ENCODE measurements at places on chromosomes 11 and 22.

GRCh38 chr22:37011472-37011871, 7.8 kb downstream of the TST start:
- no peak for DNase-seq

- DNase-seq, result no peak
These were observed 19.7 kb upstream of the NUP160 start for GRCh38 chr11:47867823-47868222.

- peak; percentile 88 for DNase-seq
These were observed 21.3 kb upstream of the PIK3IP1 start for GRCh38 chr22:31313366-31314147.

DNA sequence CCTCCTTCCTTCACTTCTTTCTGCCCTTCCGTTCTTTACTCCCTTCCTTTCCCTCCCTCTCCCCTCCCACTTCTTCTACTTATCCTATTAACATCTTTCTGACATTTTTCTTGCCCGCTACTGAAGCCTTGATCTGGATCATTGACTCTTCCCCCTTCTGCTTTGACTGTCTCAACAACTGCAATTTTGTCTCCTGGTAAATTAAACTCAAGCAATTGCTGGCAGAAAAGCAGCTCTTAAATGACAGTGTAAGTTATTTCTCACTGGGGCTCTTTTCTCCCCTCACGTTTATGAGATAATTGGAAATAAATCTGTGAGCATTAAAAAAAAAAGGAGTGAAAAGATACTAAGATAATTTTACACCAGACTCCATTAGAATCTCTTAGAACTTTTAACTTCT, 120.0 kb downstream of the SLC17A6 start:
- no peak for DNase-seq

DNA sequence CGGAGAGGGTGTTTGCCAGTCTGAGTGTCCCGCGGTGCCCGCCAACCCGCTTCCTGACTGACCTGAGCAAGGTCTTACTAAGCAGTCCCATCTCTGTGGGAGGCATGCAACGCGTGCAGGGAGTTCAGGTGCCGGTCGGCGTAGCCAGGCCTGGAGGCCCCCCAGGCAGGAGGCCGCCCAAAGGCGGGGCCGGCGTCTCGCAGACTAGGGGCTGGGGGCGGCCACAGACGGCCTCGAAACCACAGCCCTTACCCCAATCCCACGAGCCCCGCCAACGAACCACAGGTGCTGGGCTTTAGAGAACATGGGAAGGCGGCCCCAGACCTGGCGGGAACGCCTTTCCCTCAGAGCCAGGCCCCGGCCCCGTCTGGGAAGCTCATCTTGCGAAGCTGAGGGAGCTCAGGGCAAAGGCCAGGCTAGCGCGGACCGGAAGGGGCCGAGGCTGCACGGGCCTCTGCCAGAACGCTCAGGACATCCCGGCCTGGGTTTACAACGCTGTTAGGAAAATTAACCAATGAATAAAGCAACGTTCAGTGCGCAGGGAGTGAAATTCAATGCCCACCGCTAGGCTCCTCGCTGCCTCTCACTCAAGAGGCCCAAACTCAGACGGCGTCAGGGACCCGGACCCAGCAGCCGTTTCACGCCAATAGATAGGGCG, 2.1 kb upstream of the MTFP1 start:
- DNase-seq, result no peak

DNA sequence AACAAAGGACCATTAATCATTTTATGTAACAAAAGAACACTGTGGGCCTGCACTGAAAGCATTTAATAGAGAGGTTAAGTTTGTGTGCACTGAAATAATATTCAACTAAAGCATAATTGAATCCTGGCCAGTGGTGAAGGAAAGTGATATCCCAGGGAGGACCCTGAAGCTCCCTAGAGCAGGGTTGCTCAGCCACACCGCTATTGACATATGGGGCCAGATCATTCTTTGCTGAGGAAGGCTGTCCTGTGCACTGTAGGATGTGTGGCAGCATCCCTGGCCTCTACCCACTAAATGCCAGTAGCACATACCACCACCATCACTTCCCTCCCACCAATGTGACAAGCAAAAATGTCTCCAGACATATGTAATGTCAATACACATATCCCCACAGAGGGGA, 166.1 kb upstream of the MTNR1B start:
- DNase-seq, result no peak

DNA sequence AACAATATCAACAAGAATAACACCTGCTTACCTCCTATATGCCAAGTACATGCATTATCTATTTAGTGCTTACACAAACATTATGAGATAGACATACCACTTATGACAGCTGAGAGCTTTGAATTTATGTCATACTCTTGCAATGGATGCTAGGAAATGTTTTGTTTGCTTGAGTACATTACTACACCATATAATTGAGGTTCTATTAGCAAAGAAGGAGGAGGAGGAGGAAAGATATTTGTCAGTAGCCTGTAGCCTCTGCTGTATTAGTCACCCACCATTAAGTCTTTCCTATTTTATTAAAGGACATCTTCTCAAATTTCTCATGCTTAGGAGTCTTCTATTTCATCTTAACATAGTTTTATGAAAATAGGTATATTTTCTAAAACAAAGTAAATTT, 6.4 kb downstream of the ANO5 start:
- peak; percentile 17 for DNase-seq

DNA sequence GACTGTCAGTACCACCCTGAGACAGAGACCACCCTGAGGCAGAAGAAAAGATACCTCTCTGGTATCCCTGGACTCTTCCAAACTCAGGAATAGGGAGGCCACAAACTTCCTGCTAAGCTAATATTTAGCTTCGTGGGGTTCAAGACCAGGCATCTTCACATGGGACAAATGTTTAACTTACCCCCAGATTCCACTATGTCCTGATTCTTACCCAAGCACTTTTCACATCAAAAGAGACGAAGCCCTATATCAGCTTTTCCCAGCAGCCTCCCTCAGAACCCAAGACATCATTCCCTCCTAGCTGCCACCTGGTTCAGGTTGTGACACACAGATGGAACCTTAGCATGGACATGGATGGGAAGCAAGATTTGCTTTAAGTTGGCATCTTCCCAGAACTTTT, 32.1 kb downstream of the SMC1B start:
- DNase-seq, result no peak

GRCh38 chr11:34745195-34745594, 124.3 kb downstream of the EHF start:
- no peak for DNase-seq

- DNase-seq, result no peak
These were observed 345.6 kb downstream of the DLG2 start for GRCh38 chr11:85281550-85281949.

DNA sequence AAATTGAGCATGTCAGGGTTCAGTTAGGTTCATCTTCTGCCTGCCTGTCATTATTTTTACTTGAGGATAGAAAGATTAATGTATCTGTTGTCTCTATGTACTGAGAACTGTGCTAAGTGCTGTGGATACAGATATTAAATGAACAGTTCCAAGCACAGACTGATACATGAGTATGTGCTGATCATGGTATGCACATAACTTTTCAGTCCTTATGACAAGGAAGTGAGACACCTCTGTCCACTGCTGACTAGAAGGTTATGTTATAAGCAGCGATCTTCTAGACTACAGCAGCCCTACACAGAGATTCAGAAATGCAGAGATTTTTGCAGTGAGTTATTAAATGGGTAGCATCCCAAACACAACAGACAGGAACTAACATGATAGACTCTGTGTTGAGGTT, 335.6 kb upstream of the MTNR1B start:
- DNase-seq, result no peak

DNA sequence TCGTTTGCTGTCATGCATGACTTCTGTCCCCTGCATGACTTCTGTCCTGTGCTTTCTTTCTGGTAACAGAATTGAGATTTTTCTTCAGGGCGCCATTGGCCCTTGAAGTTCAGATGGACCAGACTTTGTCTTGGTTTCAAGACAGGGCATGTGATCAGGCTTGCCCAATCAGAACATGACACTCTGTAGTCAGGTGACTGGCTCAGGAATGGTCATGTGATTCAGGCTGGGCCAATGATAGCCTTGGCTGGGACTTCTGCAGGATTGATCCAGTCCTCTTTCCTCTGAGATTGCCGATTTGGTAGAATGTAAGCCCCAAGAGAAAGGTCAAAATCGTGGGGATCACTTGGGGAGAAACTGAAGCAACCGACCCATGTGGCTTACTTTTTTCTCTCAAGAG, 90.5 kb upstream of the ALX4 start:
- no peak for DNase-seq

DNA sequence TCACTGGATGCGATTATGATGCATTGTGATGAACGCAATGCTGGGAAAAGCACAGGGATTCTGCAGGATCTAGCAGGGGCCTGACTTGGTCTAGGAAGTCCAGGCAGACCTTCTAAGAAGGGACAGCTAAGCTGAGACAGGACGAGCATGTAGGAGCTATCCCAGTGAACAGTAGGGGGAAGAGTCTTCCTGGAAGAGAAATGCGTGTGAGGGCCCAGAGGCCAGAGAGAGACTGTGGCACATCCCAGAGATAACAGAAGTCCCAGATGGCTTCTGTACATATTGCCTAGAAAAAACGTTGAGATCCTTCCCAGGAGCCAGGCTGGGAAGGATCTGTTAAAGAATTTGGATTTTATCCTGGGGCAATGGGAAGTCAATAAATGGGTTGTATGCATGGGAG, 24.6 kb downstream of the RCN1 start:
- DNase-seq, result no peak

DNA sequence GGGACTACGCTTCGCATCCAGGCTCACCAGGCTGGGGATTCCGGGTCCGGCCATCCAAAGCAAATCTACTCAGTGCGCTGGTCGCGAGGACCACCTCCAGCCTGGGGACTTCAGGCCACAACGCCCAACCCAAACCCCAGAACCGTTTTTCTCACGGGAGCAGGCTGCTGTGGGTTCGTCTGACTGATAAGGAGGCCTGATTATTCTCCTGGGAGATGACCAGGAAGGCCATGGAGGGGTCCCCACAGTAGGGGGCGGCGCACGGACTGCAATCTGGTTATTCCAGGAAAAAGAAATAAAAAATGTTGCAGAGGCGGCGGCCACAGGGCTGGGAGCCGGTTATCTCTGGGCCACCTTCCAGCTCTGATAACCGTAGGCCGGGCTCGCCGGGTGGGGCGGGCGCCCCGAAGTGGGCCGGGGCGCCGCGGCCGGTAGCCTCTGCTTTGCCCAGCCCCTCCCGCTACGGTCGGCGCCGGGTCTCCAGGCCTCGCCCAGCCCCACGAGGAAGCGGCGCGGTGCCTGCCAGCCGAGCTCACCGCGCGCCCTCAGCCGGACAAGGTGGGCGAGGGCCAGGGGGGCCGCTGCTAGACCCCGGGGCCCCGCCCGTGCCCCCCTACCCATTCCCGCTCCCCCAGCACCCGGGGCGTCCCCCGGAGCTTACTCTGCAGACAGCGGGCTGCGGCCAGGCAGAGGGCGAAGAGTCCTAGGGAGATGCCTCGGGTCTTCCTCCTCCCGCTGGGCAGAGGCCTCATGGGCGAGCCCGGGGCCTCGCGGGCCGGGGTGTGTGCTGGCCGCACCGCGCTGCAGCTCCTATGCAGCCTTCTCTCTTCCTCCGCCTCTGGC, 446 bp downstream of the VSTM5 start:
- DNase-seq, result no peak

DNA sequence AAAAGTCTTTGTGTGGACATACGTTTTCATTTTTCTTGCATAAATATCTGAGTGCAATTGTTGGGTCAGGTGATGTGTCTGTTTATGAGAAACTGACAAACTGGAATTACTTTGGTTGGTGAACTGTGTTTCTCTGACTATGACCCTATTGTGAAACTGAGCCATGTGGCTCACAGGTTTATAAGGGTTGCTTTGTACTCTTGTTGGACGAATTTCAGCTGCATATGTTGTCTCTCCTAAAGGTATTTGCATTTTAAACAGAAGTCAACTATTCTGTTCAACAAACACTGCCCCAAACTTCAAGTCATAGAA, 34.4 kb upstream of the RASD2 start:
- DNase-seq, result no peak

Data from NCI-H510A treated with DMSO at 0.1 percent for 48 hours (cell line).